Vagina (tissue), 2 donors: ENCODE measurements at places on chromosomes 2 and 18. TPM values are rescaled to one million over a fixed set of nuclear protein-coding genes. Genes with fewer than 3 reads are reported as not detected.

DNA sequence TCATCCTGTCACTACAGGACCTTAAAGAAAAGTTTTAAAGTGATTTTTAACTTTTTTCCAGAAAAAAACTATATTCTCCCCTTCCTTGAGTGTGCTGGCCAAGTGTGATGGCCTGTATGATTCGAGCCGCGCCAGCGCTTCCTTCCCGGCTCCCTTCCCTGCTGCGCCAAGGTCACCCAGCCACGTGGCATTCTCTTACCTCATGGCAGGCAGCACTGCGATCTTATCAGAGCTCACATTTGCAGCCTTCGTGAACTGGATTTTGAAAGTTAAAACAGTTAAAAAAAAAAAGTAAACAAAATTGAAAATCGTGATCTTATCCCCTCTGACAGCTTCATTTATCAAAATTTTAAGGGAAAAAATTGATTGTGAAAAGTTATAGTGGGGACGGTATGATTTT, 279.8 kb downstream of the PTGR3 start:
- no peak for DNase-seq
- H3K4me1 ChIP-seq: no peaks in the 10 kb centered on the region
- no peaks in the 10 kb centered on the region for H3K36me3 ChIP-seq
- no peak overlapping the region for H3K27ac ChIP-seq
- no peaks in the 10 kb centered on the region for H3K27me3 ChIP-seq

GRCh38 chr2:12716032-12716281, 779 bp upstream of the TRIB2 start:
- peak overlapping the region; percentile 81 for H3K27ac ChIP-seq
- H3K4me3 ChIP-seq: peak overlapping the region; percentile 73
- H3K27me3 ChIP-seq: no peaks in the 10 kb centered on the region
- H3K4me1 ChIP-seq: peaks cover 30% of the 10 kb centered on the region

DNA sequence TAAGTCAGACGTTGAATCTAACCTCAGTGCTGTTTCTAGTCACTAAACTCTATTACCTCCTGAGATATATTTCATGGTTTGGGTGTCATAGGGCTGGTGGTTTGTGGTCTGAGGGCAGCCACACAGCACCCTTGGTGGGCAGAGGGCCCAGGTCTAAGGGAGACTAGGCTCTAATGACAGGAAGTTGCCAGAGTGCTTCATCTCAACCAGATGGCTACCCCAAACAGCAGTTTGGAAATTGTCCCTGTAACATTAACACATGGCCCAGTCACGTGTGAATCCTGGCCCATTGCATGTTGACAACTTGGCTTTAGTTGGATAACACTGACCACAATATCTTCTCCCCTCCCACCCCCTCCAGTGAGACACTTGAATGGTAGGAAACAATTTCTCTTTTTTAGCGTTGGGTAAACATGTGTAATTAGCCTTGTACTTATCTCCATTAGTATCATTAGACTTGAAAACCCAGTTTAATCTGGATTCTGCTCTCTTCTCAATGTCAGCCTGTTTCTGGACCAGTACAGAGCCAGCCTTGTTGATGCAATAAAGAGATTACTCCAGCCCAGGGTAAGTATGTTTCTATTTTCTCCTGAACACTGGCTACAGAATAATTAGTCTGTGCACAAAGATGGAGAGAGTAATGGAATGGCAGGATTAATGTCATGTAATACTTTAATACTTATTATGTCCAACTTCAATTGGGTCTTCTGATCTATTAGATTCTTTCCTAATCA, 187.8 kb upstream of the SIX3 start:
- H3K27me3 ChIP-seq: no peaks in the 10 kb centered on the region
- no peaks in the 10 kb centered on the region for H3K4me1 ChIP-seq
- no peak overlapping the region for H3K4me3 ChIP-seq
- H3K27ac ChIP-seq: no peak overlapping the region

DNA sequence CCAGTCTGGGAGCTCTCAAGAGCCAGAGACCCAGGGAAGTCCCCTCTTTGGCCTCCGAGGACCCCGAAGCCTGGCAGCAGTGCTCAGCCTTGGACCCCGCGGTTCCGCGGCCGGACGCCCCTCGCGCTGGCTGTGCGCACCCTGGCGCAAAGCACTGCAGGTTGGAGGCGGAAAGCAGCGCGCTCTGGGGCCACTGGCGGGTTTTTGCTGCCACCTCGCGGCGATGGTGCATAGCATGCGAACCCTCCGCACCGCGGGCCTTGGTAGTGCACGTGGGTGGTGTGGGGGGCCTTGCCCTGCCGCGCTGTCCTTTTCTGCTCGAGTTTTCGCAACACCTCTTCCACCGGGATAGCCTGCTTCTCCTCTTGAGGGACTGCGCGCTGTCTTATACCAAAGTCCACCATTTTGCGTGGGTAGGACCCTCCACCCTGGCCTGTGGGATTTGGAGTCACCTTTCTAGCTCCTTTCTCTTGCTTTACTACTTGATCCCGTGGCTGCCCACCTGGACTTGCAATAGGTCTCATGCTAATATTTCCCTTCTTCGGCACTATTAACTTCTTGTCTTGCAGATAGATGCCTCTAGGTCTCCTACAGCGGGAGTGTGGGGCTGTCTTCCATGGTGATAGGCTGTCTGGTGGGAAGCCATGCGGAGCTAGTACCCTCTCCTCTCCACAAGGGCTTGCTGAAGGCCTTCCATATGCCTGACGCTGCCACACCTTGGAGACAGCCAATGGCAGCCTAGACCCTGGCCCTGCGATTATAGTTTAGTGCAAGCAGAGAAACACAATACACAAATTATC, 14.3 kb downstream of the SIX3 start:
- H3K4me3 ChIP-seq: peak overlapping the region; percentile 19
- H3K36me3 ChIP-seq: no peaks in the 10 kb centered on the region
- H3K27me3 ChIP-seq: peaks cover 6% of the 10 kb centered on the region
- H3K27ac ChIP-seq: peak overlapping the region; percentile 12
- peaks cover 54% of the 10 kb centered on the region for H3K4me1 ChIP-seq
- DNase-seq: no peak

DNA sequence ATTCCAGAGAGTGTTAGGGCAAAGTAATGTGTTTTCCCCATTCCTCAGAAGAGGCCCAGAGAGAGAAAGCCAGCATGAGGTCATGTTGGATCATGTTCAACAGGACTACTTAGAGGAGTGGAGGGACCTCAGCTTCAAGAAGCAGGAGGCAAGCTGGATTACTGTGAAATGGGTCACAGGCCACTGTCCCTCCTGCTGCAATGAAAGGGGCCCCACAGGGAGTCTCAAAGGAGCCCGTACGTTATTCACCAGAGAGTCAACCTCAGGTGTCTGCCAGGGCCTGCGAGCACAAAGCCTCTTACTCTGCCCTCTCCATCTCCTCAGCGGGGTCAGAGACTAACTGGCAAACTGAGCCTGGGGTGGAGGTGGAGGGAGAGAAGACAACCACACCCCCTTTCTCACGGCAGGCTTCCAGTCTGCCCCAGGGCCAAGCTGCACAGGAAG, 27.2 kb upstream of the ACYP2 start:
- no peaks in the 10 kb centered on the region for H3K36me3 ChIP-seq
- no peak overlapping the region for H3K4me3 ChIP-seq
- H3K27me3 ChIP-seq: no peaks in the 10 kb centered on the region
- no peak for DNase-seq
- H3K27ac ChIP-seq: no peak overlapping the region

- DNase-seq: no peak
- no peak overlapping the region for H3K4me3 ChIP-seq
- no peak overlapping the region for H3K27ac ChIP-seq
- H3K27me3 ChIP-seq: peaks cover 27% of the 10 kb centered on the region
- no peaks in the 10 kb centered on the region for H3K36me3 ChIP-seq
Measured at GRCh38 chr2:174332217-174332963, 2.4 kb upstream of the SP9 start.

GRCh38 chr18:71324356-71324755, 1035.5 kb downstream of the SOCS6 start:
- no peak overlapping the region for H3K27ac ChIP-seq
- H3K4me1 ChIP-seq: no peaks in the 10 kb centered on the region
- no peaks in the 10 kb centered on the region for H3K27me3 ChIP-seq
- H3K4me3 ChIP-seq: no peak overlapping the region
- no peak for DNase-seq

DNA sequence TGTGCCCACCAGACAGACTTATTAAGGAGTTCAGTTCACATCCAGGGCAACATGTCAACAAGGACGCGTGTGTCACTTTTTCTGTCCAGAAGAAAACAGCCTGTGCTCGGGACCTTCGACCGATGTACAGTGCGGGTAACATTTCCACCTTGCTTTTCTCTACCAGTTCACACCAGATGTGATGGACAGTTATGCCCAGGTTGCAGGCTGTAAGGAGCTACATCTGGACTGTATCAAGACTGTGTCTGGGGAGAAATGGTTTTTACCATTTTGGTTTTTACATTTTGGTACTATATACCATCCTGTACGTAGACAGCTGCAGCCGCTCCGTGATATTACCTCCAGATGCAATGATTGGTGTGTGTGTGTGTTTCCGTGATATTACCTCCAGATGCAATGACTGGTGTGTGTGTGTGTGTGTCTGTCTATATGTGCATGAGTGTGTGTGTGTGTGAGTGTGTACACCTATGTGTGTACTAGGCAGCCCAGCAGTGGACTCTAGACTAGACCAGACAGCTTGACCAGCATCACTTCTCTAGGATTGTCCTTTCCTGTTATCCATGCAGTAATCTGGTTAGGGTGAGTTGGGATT, 118.0 kb downstream of the COL6A3 start:
- H3K36me3 ChIP-seq: no peaks in the 10 kb centered on the region
- no peak overlapping the region for H3K4me3 ChIP-seq
- H3K4me1 ChIP-seq: peaks cover 49% of the 10 kb centered on the region
- H3K27ac ChIP-seq: peak overlapping the region; percentile 81
- no peaks in the 10 kb centered on the region for H3K27me3 ChIP-seq
- no peak for DNase-seq

DNA sequence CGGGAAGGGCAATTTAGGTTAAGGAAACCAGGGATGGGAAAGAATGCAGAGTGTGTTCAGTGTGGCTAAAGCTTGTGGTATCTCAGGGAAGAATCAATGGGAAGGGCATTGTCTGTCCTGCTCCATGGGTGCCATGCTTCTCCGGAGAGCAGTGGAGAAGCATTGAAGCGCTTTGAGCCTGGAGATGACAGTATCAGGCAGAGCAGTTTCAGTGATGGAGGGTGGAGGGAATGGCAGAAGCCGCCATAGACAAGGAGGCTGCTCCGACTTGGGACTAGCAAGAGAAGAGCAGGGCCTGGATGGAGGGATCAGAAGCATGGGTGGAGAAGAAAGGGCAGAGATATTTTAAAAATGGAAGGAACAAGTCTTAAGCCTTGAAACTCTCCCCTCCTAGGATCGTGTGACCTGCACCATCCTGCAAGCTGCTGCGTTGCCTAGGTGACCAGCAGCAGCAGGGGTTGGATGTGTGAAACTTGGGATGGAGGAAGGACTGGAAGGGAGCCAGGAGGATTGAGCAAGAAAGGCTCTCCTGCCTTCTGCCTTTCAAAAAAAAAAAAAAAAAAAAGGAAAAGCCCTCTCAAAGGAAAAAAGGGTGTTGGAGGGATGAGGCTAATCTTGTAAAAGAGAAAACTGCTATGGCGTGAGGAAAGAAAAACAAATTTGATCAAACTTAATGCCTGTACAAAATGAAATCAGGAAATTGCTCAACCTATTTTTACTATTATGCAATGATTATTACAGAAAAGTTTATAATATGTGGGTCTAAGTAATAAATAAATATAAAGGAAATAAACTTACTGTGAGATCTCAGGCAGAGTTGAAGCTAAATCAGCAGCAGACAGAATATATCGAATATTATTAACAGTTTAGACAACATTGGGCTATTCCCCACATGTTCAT, 493.8 kb upstream of the NRP2 start:
- H3K27me3 ChIP-seq: no peaks in the 10 kb centered on the region
- H3K4me3 ChIP-seq: no peak overlapping the region
- no peaks in the 10 kb centered on the region for H3K4me1 ChIP-seq
- H3K27ac ChIP-seq: no peak overlapping the region
- no peaks in the 10 kb centered on the region for H3K36me3 ChIP-seq

GRCh38 chr2:192827735-192828134, 633.0 kb upstream of the TMEFF2 start:
- H3K36me3 ChIP-seq: no peaks in the 10 kb centered on the region
- H3K27ac ChIP-seq: no peak overlapping the region
- H3K27me3 ChIP-seq: no peaks in the 10 kb centered on the region

GRCh38 chr2:1806254-1806653, 61.9 kb upstream of the PXDN start:
- H3K4me3 ChIP-seq: no peak overlapping the region
- H3K4me1 ChIP-seq: no peaks in the 10 kb centered on the region
- no peaks in the 10 kb centered on the region for H3K36me3 ChIP-seq
- no peak overlapping the region for H3K27ac ChIP-seq

DNA sequence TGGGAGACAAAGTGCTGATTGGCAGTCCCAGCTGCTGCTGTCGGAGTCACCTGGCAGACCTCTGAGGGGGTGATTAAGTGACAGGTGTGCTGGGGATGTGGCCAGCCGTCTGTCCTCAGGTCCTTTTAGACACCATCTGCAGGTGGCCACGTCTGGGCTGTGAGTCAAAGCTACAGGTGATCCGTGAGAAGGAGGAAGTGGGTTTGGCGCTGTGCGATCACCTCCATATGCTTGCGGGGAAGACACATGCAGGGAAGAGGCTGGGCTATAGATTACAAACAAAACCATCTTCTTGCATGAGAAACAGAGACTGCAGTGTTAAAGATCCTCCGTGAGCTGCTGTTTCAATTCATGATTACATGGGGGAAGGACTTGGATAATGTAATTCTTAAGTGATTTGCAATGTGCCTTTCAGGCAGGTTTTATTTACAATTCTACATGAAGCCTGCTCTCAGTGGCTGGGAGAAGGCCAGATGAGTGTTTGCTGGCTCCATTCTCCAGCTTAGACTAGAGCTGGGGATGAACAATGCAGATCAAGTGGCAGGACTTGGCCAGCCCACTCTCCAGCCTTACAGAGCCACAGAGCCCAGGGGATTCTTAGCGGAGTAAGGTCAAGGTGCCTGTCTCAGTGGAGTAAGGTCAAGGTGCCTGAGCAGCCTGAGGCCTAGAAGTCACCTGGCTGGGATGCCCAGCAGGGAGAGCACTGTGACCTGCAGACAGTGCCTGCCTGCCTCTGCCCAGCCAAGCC, 87.8 kb downstream of the LYPD1 start:
- no peaks in the 10 kb centered on the region for H3K27me3 ChIP-seq
- no peaks in the 10 kb centered on the region for H3K36me3 ChIP-seq
- no peak overlapping the region for H3K27ac ChIP-seq
- H3K4me3 ChIP-seq: no peak overlapping the region
- DNase-seq: peak; percentile 84
- H3K4me1 ChIP-seq: no peaks in the 10 kb centered on the region

DNA sequence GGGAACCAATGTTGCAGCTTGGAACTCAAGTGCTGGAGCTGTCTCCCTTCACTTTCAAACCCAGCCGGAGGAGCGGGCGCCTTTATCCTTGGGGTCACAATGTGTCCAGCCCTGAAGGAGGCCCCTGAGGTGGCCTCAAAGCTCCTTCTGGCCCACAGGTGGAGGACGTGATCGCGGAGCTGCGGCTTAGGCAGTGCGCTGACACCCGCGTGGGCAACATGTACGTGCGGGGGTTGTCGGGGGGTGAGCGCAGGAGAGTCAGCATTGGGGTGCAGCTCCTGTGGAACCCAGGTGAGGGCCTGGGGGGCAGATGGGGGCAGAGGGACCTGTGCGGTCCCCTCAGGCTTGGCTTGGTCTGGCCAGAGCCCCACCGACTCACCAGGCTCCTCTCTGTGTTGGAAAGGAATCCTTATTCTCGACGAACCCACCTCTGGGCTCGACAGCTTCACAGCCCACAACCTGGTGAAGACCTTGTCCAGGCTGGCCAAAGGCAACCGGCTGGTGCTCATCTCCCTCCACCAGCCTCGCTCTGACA, 13.5 kb downstream of the ABCG8 start:
- H3K4me1 ChIP-seq: no peaks in the 10 kb centered on the region
- no peaks in the 10 kb centered on the region for H3K27me3 ChIP-seq
- no peak overlapping the region for H3K27ac ChIP-seq
- no peaks in the 10 kb centered on the region for H3K36me3 ChIP-seq

The SCTR gene
- total RNA-seq: not detected

The ARHGAP28 gene
- 7.6 TPM for total RNA-seq

The SERPINB3 gene
- total RNA-seq: 464 TPM

The SLC9A4 gene
- not detected for total RNA-seq

The CHRNG gene
- not detected for total RNA-seq

The FAM110C gene
- total RNA-seq: 27.3 TPM
